ENCODE measurements at places on chromosomes 12 and 14.

GRCh38 chr12:94670898-94671297 is 20.5 kb upstream of the TMCC3 start:
- no peak for DNase-seq

DNA sequence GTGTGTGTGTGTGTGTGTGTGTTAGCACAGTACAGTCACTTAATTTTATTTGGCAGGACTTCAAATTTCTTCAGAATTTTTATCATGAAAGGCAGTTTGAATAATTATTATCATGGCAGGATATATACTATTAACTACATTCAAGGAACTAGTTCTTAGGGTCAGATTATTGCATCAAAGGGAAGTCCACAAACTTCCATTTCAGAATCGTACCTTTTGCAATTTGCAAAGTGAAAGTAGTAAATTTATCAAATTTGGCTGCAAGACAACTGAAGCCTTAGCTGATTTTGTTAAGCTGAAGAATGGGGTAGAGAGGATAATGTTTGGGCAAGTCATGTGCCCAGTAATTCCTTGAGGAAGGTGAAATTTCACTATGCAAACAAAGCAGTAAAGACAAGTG is 68.2 kb downstream of the PLEKHG7 start:
- no peak for DNase-seq

DNA sequence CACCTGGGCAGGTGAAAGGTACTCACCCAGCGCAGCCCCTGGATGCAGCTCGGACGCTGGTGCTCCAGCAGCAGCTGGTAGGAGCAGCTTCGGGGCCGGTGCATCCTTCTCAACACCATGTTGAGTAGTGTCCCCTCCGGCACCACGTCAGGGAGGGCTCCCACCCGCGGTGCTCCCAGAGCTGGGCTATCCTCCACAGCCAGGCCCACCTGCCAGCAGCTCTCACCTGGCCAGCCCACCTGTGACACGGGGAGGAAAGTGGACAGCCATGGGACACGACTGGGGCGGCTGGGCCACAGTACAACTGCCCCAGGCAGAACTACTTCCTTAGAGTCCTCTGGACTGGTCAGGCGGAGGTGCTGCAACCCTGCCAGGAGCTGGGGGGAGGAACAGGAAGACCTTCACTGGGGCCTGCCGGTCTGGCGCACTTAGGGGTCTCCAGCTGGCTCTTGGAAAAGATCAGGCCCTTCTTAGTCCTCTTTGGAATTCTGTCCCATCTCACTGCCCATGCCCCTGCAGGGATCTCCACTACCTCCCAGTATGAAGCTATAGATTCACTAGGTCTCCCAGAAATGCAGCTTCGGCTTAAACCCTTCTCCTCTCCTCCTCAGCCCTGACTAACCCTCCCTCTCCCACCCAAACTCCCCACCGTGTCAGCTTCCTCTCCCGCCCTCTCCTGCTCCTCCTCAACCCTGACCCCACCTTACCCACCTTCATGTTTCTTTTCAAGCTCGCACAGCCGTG is 668 bp downstream of the RAPGEF3 start:
- DNase-seq: no peak

GRCh38 chr12:89087876-89088275 is 264.4 kb downstream of the DUSP6 start:
- no peak for DNase-seq

DNA sequence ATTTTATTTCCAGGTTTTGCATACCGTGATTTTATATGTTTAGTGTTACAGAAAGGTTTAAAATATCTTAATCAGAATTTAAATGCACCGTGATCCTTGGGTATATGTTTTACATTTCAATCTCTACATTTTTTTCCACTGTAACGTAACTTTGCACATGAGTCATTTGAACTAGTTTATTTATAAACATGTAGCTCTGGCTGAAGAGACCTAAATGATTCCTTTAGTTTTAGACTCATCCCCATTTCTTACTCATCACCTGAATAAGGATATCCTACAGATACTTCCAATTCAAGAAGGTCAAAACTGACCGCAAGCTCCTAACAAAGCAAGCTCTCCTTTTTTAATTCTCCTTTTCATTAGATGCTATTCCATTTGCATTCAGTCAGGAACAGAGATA is 42.7 kb upstream of the SLC6A15 start:
- no peak for DNase-seq

DNA sequence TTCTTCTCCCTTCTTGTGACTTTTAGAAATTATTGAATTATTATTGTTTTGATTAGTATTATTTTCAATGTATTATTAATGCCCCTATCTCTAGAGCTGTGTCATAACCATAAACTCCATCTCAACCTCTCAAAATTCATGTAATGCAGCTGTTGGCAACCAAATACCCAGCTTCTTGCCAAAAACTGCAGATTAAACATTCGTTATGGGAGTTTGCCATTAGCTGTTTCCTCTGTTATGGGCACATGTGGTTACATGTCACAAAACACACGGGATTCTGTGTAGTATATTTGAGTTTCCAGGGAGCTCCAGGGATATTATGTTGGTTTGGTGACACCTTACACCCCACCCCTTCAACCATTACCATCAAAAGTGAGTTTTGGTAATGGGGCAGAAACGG is 2.8 kb upstream of the ALX1 start:
- DNase-seq: peak; percentile 63

- DNase-seq: no peak
Measured at GRCh38 chr14:89955022-89955744, 544 bp upstream of the TDP1 start.

GRCh38 chr14:76917158-76917596 is 91.0 kb downstream of the LRRC74A start:
- DNase-seq: peak; percentile 91

GRCh38 chr12:117724543-117724942 is 244.2 kb downstream of the KSR2 start:
- no peak for DNase-seq

DNA sequence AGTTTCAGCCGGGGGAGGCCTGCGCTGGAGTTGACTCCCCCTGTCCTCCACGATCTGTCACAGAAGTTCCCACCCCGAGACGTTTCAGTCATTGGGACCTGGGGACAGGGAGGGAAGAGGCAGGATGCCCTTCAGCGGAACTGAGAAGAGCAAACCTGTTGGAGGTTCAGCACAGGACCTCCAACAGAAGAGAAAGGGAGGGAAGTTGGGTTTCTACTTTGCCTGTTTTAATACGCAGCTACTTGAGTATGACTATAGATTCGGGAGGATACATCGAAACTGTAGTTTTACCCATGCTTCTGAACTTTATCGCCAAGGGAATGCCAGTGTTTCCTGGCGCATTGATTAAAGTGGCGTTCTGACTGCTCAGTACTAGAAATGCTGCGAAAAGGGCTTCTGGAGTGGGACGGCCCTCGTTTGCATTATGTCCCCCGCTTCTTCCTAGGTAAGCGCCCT is 2.3 kb upstream of the DUSP6 start:
- peak; percentile 80 for DNase-seq

DNA sequence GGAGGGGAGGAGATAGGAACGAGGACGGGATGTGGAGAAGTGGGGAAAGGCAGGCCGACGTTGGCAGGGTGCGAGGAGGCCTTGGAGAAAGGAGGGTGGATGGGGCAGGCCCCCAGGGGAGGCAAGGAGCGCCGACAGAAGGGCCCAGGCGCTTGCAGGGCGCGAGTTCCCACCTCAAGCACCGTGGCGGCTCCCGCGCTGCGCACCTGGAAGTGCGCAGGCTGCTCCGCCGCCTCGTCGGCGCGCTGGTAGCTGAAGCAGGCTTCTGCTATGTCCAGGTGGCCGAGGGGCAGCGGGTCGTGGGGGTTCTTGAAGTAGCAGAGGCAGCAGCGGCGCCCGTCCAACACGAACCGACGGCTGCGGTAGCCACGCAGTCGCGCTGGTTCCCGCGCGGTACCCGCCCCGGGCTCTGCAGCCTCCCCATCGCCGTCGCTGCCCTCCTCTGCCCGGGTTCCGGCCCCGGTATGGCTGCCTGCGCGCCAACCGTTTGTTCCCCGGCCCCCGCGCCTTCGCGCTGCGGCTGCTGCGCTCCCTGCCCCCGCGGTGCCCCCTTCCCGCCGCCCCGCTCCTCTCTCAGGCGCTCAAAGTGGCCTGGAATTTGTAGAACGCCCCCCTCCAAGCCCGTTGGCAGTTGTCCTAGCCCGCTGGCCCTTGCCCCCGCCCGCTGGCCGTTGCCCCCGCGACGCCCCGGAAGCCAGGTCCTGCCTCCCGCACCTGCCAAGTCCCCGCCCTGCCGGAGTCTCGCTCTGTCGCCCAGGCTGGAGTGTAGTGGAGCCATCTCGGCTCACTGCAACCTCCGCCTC is 1.1 kb upstream of the ACTR6 start:
- DNase-seq: peak; percentile 80

DNA sequence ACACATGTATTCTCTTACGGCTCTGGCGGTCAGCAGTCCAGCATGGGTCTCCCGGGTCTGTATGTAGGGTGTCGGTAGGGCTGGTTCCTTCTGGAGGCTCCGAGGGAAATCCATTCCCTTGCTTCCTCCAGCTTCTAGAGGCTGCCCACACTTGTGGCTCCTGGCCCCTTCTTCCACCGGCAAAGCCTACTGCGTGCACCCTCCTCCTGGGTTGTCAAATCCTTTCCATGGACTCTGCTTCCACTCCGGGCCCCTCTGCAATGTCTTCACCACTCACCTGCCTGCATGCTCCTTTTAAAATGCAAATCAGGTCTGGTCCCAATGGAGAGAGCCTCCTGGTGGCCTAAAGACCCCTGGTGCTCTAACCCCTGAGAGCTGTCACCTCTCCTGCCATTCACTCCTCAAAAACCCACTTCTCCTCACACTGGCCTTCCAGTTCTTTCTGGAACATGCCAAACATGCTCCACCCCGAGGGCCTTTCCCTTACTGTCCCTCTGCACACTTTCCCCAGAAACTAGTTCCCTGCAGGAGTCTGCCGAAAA is 108.5 kb downstream of the DICER1 start:
- DNase-seq: no peak

DNA sequence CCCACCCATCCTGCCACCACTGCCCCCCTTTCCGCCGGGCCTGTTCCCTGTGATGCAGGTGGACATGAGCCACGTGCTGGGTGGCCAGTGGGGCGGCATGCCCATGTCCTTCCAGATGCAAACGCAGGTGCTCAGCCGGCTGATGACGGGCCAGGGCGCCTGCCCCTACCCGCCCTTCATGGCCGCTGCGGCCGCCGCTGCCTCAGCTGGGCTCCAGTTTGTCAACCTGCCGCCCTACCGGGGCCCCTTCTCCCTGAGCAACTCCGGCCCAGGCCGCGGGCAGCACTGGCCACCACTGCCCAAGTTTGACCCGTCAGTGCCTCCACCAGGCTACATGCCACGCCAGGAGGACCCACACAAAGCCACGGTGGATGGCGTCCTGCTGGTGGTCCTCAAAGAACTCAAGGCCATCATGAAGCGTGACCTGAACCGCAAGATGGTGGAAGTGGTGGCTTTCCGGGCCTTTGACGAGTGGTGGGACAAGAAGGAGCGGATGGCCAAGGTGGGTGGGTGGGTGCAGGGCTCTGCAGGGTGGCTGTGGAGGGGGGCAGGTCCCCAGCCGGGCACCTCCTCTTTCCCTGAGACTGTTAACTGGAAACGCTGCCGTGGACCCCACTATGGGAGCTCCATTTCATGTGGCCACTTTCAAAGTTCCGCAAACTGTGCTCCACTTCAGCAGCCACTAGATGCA is 10.8 kb downstream of the SETD1B start:
- DNase-seq: no peak

DNA sequence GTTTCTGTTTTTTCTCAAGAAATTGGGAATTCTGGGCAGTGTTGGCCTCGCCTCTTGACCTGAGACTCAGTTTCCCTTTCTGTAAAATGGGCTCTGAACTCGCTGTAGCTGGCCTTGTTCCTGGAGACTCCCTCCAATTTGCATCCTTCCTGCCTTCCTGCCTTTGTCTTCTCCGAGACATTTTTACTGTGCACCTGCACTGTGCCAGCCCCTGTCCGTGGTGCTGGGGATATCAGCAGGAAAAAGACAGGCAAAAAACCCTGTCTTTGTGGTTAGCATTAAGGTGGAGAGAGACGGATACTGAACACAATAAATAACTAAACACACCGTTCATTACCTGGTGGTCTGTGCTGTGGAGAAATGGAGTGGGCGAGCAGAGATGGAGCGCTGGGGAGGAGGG is 129.8 kb downstream of the AACS start:
- DNase-seq: no peak

GRCh38 chr14:36652542-36653201 is 9.0 kb upstream of the PAX9 start:
- peak; percentile 20 for DNase-seq

- no peak for DNase-seq
Measured at GRCh38 chr14:68899033-68899603, 80.0 kb downstream of the ACTN1 start.

DNA sequence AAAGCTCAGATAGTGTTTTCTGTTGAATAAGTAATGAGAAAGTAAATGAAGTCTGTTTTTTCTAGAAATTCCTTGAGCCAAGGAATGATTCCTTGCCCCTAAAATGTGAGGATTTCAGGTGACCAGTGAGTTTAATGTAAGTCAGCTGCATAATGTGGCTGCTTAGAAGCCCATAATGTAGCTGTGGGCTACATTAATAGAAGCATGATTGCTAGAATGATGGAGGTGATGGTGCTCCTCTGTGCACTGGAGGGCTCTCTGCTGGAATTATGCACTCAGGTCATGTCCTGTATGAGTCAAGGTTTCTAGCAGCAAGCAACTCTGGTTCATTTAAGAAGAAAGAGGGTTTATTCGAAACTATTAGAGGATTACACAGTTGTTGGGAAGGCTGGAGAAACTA is 19.6 kb upstream of the PWP1 start:
- no peak for DNase-seq

GRCh38 chr14:75044752-75045151 is 6.5 kb downstream of the MLH3 start:
- no peak for DNase-seq

- no peak for DNase-seq
Measured at GRCh38 chr14:32244404-32244803, 41.3 kb upstream of the RNU6-8 start.

GRCh38 chr12:25677232-25677937 is 124.3 kb upstream of the LMNTD1 start:
- DNase-seq: no peak

GRCh38 chr12:12247584-12247983 is 19.3 kb downstream of the LRP6 start:
- DNase-seq: no peak

DNA sequence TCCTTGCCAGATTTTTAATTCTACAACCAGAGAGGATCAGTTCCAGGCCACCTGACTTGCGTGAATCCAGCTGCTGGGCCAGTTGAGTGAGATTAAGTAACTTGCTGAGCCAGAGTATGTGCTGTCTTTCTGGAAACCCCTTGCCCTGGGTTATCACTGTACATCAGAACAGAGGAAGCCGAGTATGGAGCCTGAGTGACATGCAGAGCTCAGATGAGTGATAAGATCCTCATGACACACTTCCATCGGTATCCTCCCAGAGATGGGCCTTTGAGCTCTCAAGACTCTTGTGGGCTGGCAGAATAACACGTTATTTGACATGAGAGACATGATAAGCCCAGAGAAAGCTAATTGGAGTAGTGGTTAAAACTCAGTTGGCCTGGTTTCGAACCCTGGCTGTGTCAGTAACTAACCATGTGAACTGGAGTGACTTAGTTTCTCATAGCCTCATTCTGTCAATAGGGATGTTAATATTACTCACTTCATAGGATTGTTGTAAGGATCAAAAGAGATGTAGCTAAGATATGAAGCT is 388.1 kb downstream of the ZFP36L1 start:
- no peak for DNase-seq

GRCh38 chr12:31000751-31001150 is 72.9 kb upstream of the DDX11 start:
- no peak for DNase-seq

GRCh38 chr12:116442946-116443345 is 116.2 kb upstream of the MAP1LC3B2 start:
- no peak for DNase-seq

Measured in eye (tissue), 1 donor.